Effector memory CD8-positive, alpha-beta T cell (primary cell): ENCODE measurements at places on chromosomes 6 and 20.

DNA sequence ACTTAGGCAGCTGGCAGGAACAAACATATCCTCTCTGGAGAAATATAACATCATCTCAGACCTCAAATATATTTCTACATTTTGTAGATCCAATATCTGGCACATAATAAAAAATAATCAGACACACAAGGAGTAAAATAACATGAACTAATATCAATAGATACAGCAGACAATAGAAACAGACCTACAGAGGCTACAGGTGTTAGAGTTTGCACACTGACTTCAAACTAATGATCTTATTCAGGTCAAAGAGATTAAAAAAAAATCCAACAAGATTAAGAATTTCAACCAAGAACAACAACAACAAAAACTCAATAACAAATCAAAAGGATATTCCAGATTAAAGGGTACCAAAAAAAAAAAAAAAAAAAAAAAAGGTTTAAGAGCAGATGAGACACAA, 13.9 kb upstream of the CDYL start:
- DNase-seq: no peak

- DNase-seq: peak; percentile 12
Observed at GRCh38 chr20:57856658-57857057, 146.8 kb upstream of the PMEPA1 start.

- no peak for DNase-seq
Observed at GRCh38 chr6:69985180-69985579, 118.8 kb downstream of the COL19A1 start.

DNA sequence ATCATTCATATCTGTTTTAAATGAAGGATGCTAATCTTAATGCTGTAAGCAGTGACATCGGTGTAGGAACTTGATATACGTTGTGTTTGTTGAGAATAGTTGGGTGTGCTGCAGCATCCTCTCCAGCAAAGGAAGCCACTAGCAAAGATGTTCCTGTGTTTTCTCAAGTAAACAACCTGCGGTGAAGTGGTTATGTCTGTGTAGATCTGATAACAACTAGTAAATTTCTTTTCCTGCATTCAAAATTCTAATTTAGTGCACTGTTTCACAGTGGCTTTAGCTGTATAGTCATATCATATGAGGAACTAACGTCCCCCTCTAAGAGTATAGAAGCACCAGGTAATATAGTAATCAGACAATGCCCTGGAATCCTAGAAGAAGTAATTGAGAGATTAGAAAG, 38.7 kb downstream of the NCOA7 start:
- peak; percentile 16 for DNase-seq

DNA sequence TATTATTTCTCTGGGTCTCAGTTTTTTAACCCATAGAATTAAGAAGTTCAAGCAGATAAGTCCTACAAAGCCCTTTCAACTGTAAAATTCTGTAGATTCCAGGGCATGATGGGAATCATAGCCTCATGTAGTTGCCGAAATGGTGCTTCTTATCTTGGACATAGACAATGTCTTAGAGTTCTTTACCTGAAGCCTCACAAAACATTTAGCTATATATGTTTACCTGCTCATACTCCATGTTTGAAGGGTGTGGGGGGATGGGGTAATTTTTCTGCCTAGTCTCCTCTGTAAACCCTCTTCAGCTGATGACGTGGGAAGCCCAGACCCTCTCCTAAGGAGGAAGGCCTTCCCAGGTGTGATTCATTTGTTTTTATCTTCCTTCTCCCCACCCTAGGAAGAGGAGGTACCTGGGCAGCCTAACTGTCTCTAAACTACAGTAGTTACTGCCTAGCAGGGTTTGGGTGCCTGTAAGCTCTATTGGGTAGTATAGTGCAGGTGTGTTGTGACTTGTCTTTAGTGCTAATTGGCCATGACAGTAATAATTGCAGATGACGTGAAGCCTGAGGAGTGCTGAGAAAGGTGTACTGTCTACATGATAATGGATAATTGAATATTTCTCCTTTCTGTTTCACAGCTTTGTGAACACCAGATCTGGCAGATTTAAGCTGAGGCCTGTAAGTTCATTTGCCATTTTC, 230.8 kb downstream of the TFAP2B start:
- DNase-seq: no peak

DNA sequence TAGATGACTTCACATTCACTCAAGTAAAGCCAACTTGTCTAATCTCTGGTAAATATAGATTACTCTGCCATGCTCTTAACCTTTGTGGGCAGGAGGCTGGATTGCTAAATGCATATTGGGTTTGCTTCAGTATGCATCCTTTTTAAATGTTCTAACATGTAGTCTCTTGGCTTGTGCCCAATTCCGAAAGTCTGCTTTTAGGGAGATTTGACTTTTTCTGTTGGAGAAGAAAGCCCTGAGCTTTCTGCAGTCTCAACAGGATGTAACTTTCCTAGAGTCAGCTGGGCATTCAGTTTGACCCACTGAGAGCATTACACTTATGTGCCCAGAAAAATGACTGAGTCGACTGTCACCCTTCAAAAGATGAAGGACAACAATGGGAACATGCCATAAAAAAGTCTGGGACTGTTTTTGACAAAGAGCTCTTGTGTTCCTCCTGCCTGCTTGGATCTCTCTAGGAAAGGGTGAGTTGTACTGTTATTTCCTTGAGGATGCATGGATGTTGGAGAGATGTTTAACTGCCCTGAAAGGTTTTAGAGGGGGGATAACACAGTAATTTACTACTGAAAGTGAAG, 299.4 kb downstream of the ZFAND3 start:
- DNase-seq: no peak

DNA sequence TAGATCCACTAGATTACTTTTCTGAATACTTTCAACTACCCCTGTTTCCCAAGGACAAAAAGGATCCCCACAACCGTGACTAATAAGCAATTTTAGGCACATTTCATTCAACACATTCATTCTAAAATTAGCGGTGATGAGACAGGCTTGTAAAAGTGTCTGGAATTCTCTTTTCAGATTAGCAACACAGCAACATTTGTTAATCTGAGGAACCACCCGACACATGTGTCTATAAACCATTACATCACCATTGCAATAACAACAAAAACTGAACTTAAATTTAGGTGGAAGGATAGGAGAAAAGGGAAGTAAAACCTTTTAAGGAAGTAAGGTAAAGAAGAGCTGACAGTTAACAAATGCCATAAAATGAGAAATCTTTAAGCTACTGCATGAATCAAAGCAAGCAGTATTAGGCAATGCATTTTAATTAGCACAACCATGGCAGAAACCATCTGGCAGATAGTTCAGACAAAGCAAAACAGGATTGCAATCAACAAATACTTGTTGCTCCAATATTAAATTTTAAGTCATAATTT, 49.1 kb downstream of the MAP3K7 start:
- no peak for DNase-seq

- no peak for DNase-seq
Observed at GRCh38 chr6:50410579-50410978, 302.7 kb upstream of the TFAP2D start.

- peak; percentile 64 for DNase-seq
Observed at GRCh38 chr6:31079656-31080261, 32.6 kb downstream of the C6orf15 start.

- DNase-seq: no peak
Observed at GRCh38 chr6:307065-307814, 15.0 kb downstream of the DUSP22 start.
